B cell (primary cell): ENCODE measurements at places on chromosomes 12 and 14. TPM values are rescaled to one million over a fixed set of nuclear protein-coding genes. Genes with fewer than 3 reads are reported as not detected.
A peak's percentile ranks its signal among the peaks of the same experiment; 100 is the strongest.

The DBX2 gene
- total RNA-seq: not detected in 2 replicates

The NPAS3 gene
- total RNA-seq: not detected in 2 replicates

The DIO3 gene
- not detected in 2 replicates for total RNA-seq

DNA sequence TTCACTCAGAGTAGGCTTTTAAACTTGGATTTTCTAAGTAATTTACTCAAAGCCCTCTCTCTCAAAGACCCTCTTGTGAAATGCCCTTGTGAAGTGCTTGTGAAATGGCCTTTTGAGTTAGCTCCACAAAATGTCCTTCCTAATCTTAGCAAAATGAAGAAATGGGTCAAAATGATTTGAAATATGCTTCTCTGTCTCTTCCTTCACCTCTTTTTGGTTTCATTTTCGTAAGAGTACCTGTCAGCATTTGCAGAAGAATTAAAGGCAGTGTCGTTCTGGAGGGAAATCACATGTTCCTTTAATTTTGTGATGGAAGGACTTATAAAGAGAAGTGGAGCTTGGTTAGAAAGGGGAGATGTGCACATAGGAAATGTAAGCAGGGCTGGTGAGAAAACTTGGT, 93.7 kb downstream of the HMGA2 start:
- DNase-seq: peak; percentile 27

GRCh38 chr14:71063351-71063750, 156.1 kb downstream of the PCNX1 start:
- DNase-seq: no peak

- DNase-seq: no peak
Observed at GRCh38 chr12:59386236-59386635, 209.6 kb upstream of the SLC16A7 start.

- no peak for DNase-seq
Observed at GRCh38 chr12:95396849-95397468, 77.0 kb upstream of the METAP2 start.

GRCh38 chr14:96574171-96574632, 72.0 kb downstream of the PAPOLA start:
- DNase-seq: no peak

DNA sequence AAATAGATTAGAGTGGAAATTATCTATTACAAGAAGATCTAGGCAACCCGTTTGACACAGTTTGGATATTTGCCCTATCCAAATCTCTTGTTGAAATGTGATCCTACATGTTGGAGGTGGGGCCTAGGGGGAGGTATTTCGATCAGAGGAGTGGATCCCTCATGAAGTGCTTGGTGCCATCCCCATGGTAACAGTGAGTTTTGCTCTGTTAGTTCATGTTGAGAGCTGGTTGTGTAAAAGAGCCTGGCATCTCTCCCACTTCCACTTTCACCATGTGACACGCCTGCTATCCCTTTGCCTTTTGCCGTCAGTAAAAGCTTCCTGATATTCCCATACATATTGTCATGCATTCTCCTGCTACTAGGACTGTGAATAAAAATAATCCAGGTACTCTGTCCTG, 66.4 kb upstream of the FLRT2 start:
- DNase-seq: no peak

DNA sequence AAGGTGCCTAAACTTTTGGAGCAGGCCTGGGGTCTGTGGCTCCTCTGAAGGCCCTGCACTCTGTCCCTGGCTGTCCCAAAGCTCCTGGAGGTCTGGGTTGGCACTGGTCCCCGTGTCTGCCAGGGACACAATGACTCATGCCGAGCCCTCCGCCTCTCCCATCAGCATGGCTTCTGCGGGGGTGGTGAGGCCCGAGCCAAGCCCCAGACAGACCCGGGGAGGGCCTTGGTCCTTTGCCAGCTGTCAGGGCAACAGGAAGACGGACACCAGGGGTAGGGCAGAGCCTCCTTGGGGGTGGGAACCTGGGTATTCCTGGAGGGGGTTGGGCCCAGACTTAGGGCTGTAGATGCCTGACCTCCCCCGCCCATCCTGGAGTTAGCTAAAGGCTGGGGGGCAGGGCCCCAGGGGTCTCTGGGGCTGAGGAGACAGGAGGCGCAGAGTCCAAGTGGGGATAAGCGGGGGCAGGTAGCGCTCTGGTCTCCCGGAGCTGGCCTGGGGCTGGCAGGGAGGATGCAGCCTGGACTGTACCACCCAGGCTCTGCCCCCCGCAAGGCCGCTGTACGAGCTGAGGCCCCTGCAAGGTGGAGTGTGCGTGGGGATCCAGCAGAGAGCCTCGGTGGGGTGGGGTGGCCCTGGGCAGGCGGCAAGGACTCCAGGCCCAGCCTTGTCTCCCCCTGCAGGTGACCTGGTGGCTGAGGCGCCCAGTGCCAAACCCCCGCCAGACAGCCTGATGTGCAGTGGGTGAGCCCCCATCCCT, 16.4 kb upstream of the PUS1 start:
- no peak for DNase-seq

- no peak for DNase-seq
Observed at GRCh38 chr12:65526311-65526710, 247.8 kb downstream of the MSRB3 start.

DNA sequence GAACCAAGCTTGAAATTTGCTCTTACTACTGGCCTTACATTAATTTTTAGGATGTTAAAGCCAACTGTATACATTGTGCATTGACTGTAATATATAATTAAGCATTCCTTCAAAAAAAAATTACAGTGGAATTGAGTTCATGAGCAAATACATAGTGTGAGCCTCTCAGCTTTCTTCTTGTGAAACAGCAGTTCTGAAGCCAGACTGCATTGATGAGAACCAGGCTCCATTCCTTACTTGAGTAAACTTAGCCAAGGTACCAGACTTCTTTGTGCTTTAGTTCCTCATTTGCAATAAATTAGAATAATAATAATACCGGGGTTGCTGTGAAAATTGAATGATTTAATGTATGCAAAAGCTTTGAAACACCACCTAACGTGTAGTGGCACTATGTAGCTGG, 169.5 kb downstream of the ANO4 start:
- no peak for DNase-seq
